Pancreas (tissue), 10 donors: ENCODE measurements at places on chromosomes 16 and 17. TPM values are rescaled to one million over a fixed set of nuclear protein-coding genes. Genes with fewer than 3 reads are reported as not detected.

- peak; percentile 64 for DNase-seq
- H3K4me3 ChIP-seq, result peak overlapping the region; percentile 80
- peaks cover 22% of the 10 kb centered on the region for H3K4me1 ChIP-seq
- no peaks in the 10 kb centered on the region for H3K36me3 ChIP-seq
- peak overlapping the region; percentile 90 for H3K27ac ChIP-seq
- no peaks in the 10 kb centered on the region for H3K27me3 ChIP-seq
These were observed 7.9 kb upstream of the BAHCC1 start for GRCh38 chr17:81387100-81388090.

- no peaks in the 10 kb centered on the region for H3K36me3 ChIP-seq
- DNase-seq, result no peak
- no peaks in the 10 kb centered on the region for H3K4me1 ChIP-seq
- H3K4me3 ChIP-seq, result no peak overlapping the region
- no peak overlapping the region for H3K27ac ChIP-seq
These were observed 251.9 kb downstream of the PARN start for GRCh38 chr16:14378131-14378551.

- H3K4me3 ChIP-seq, result no peak overlapping the region
- no peak overlapping the region for H3K27ac ChIP-seq
- no peaks in the 10 kb centered on the region for H3K27me3 ChIP-seq
- DNase-seq, result no peak
- H3K4me1 ChIP-seq, result no peaks in the 10 kb centered on the region
These were observed 161.2 kb downstream of the IRX5 start for GRCh38 chr16:55091871-55092230.

DNA sequence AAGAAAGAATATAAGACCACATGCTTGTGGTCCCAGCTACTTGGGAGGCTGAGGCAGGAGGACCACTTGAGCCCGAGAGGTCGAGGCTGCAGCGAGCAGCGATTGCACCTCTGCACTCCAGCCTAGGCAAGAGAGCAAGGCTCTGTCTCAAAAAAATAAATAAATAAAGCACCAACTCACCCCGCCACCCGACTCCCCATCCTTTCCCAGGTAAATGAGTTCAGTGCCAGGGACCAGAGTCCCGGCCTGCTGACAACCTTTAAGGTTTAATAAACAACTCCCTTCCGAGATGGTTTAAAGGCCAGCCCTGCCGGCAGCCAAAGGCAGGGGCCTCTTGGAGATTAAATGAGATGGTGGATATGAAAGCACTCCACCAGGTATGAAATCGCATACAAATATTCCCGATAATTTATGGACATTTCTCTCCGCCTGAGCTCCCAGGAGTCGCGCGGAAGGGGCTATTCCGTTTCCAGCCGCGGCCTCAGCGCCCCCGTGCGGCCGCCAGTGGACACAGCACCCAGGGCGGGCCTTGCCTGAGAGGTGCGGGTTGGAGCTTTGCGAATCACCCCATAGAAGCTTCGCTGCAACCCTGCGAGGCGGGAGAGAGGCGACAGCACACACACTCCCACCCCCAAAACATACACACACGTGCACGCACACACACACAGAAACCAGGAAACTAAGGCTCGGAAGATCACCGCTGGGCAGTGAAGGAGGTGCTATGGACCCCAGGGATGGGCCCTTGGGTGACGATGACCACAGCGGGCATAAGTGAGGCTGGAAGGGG is 4.0 kb upstream of the RPL38 start:
- H3K27ac ChIP-seq, result no peak overlapping the region
- peak overlapping the region; percentile 13 for H3K4me3 ChIP-seq

NUP85 gene
- 21.0 TPM for total RNA-seq

NEK8 gene
- total RNA-seq, result 2.6 TPM

- H3K27me3 ChIP-seq, result no peaks in the 10 kb centered on the region
- H3K4me1 ChIP-seq, result no peaks in the 10 kb centered on the region
- no peaks in the 10 kb centered on the region for H3K36me3 ChIP-seq
- no peak overlapping the region for H3K27ac ChIP-seq
- no peak overlapping the region for H3K4me3 ChIP-seq
These were observed 55.5 kb upstream of the GPRC5B start for GRCh38 chr16:19940195-19940594.

FOXL1 gene
- 0.08 TPM for total RNA-seq

GRCh38 chr16:22979038-22979437 is 165.1 kb downstream of the HS3ST2 start:
- no peaks in the 10 kb centered on the region for H3K36me3 ChIP-seq
- H3K27ac ChIP-seq, result no peak overlapping the region
- no peak overlapping the region for H3K4me3 ChIP-seq
- no peaks in the 10 kb centered on the region for H3K4me1 ChIP-seq
- H3K27me3 ChIP-seq, result no peaks in the 10 kb centered on the region

DNA sequence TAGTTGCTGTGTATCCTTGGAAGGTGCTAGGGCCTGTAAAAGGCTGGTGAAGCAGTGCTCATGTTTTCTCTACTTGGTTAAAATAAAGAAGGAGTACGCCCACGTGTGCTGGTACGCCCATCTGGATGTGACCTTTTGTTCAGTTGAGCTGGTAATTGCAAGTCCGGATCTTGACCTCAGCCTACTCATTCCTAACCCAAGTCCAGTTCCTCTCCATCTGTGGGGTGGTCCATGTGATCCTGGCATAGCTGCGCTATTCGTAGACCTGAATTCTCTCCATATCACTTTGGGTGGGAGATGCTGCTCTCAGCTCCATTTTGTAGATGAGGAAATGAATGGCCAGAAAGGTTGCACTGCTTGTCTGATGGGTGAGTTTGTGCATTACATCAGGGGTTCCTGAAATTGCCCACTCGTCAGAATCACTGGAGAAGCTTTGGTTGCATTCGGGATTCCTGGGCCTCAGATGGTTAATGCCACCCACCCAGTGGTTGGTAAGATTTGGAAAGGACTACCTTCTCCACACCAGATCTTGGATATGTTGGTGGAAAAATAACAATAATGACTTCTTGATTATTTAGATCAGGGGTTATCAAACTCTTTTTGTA is 328.8 kb downstream of the CPPED1 start:
- no peak overlapping the region for H3K27ac ChIP-seq
- no peak for DNase-seq
- no peak overlapping the region for H3K4me3 ChIP-seq
- H3K36me3 ChIP-seq, result no peaks in the 10 kb centered on the region
- H3K27me3 ChIP-seq, result no peaks in the 10 kb centered on the region

ZNF764 gene
- 4.9 TPM for total RNA-seq

GRCh38 chr17:74610108-74610507 is 13.4 kb downstream of the CD300E start:
- DNase-seq, result no peak
- no peaks in the 10 kb centered on the region for H3K4me1 ChIP-seq
- H3K36me3 ChIP-seq, result no peaks in the 10 kb centered on the region
- no peak overlapping the region for H3K4me3 ChIP-seq
- H3K27me3 ChIP-seq, result no peaks in the 10 kb centered on the region
- no peak overlapping the region for H3K27ac ChIP-seq
